ENCODE measurements at places on chromosomes 3 and 15. TPM values are rescaled to one million over a fixed set of nuclear protein-coding genes. Genes with fewer than 3 reads are reported as not detected.

Gene THSD4
- 71.2 TPM for total RNA-seq

Gene DUT
- 95.0 TPM for total RNA-seq

Gene DLEC1
- total RNA-seq = 4.7 TPM

Gene ERC2
- 4.2 TPM for total RNA-seq

Gene OSTN
- total RNA-seq = not detected

Gene PRKCI
- total RNA-seq = 25.2 TPM

Gene FAM81A
- 2.8 TPM for total RNA-seq

Gene UROC1
- total RNA-seq = 0.14 TPM

Gene GUCA1C
- total RNA-seq = not detected

Gene ANKUB1
- total RNA-seq = not detected

Gene GRAMD1C
- total RNA-seq = 8.2 TPM

Gene NUP210
- 12.1 TPM for total RNA-seq

Gene LSAMP
- total RNA-seq = 11.4 TPM

Gene ABHD10
- 34.2 TPM for total RNA-seq

Gene SLC9C1
- total RNA-seq = 0.46 TPM

Gene MRAS
- 31.7 TPM for total RNA-seq

Gene FSD2
- total RNA-seq = 0.09 TPM

Gene MKRN3
- not detected for total RNA-seq

Gene NR2E3
- total RNA-seq = 3.0 TPM

Gene ALG1L2
- total RNA-seq = 1.2 TPM

Gene CCDC54
- total RNA-seq = not detected

Gene TPRG1
- 3.9 TPM for total RNA-seq

Gene GOLGA8G
- not detected for total RNA-seq

Gene GPR160
- 36.3 TPM for total RNA-seq

Gene RPS17
- 753 TPM for total RNA-seq

Gene VPS18
- total RNA-seq = 42.2 TPM

Data from mucosa of gallbladder (tissue), 1 donor.